ENCODE measurements at places on chromosomes 13 and 19. TPM values are rescaled to one million over a fixed set of nuclear protein-coding genes. Genes with fewer than 3 reads are reported as not detected.

Gene KLK2
- not detected for total RNA-seq

Gene PCDH9
- 45.7 TPM for total RNA-seq

Gene PRR22
- 1.6 TPM for total RNA-seq

Gene OR7D4
- total RNA-seq: not detected

Gene FLT3
- total RNA-seq: not detected

DNA sequence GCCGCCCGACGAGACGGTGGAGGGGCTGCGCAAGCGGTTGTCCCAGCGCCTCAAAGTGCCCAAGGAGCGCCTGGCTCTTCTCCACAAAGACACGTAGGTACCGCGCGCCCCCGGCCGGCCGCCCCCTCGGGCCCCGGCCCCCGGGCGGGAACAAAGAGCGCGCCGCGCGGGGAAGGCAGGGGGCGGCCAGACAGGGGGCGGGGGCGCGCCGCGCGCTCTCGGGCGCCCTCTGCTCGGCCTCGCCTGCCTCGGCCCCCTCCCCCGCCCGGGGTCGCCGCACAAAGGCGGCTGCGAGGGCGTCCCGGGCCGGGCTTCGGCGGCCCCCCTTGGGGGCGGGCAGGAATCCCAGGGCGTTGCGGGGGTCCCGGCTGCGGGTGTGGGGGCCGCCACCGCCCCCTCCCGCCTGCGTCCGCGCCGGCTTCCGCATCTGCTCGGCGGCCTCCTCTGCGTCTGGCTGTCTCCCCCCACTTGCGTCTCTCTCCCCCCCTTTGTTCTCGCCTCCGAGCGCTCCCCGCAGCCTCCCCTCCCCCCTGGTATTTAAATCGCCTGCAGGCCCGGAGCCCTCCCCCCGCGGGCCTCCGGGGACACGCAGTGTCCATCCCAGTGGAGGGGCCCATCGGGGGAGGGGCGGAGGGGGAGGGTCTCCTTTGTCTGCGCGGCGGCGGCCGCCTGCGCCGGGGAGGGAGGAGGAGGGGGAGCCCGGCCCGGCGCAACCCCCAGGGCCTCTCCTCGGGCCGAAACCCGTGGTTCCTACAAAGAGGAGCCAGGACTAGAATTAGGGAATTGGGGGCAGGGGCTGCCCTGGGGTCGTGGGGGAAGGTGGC is 2.3 kb downstream of the MIDN start:
- H3K4me1 ChIP-seq: peaks cover 24% of the 10 kb centered on the region
- H3K4me3 ChIP-seq: peak overlapping the region; percentile 86
- no peaks in the 10 kb centered on the region for H3K36me3 ChIP-seq

GRCh38 chr19:40305403-40305802 is 20.3 kb upstream of the AKT2 start:
- no peaks in the 10 kb centered on the region for H3K4me1 ChIP-seq
- H3K27ac ChIP-seq: no peak overlapping the region
- no peaks in the 10 kb centered on the region for H3K36me3 ChIP-seq
- no peaks in the 10 kb centered on the region for H3K27me3 ChIP-seq
- DNase-seq: peak; percentile 73
- H3K4me3 ChIP-seq: no peak overlapping the region

GRCh38 chr19:35433448-35433847 is 14.6 kb upstream of the FFAR2 start:
- no peak for DNase-seq
- no peaks in the 10 kb centered on the region for H3K36me3 ChIP-seq
- H3K27ac ChIP-seq: no peak overlapping the region
- H3K27me3 ChIP-seq: no peaks in the 10 kb centered on the region

- no peaks in the 10 kb centered on the region for H3K36me3 ChIP-seq
- no peaks in the 10 kb centered on the region for H3K4me1 ChIP-seq
- DNase-seq: no peak
- H3K27me3 ChIP-seq: no peaks in the 10 kb centered on the region
- H3K4me3 ChIP-seq: no peak overlapping the region
- H3K27ac ChIP-seq: no peak overlapping the region
Observed at GRCh38 chr13:38905081-38905480, 85.5 kb downstream of the STOML3 start.

- no peak overlapping the region for H3K4me3 ChIP-seq
- no peaks in the 10 kb centered on the region for H3K27me3 ChIP-seq
- no peak overlapping the region for H3K27ac ChIP-seq
- no peaks in the 10 kb centered on the region for H3K4me1 ChIP-seq
- DNase-seq: no peak
Observed at GRCh38 chr13:83882606-83882959, 309 bp upstream of the SLITRK1 start.

- H3K4me1 ChIP-seq: no peaks in the 10 kb centered on the region
- no peak overlapping the region for H3K27ac ChIP-seq
- no peaks in the 10 kb centered on the region for H3K27me3 ChIP-seq
Observed at GRCh38 chr19:43306097-43306496, 36.8 kb upstream of the PSG9 start.

DNA sequence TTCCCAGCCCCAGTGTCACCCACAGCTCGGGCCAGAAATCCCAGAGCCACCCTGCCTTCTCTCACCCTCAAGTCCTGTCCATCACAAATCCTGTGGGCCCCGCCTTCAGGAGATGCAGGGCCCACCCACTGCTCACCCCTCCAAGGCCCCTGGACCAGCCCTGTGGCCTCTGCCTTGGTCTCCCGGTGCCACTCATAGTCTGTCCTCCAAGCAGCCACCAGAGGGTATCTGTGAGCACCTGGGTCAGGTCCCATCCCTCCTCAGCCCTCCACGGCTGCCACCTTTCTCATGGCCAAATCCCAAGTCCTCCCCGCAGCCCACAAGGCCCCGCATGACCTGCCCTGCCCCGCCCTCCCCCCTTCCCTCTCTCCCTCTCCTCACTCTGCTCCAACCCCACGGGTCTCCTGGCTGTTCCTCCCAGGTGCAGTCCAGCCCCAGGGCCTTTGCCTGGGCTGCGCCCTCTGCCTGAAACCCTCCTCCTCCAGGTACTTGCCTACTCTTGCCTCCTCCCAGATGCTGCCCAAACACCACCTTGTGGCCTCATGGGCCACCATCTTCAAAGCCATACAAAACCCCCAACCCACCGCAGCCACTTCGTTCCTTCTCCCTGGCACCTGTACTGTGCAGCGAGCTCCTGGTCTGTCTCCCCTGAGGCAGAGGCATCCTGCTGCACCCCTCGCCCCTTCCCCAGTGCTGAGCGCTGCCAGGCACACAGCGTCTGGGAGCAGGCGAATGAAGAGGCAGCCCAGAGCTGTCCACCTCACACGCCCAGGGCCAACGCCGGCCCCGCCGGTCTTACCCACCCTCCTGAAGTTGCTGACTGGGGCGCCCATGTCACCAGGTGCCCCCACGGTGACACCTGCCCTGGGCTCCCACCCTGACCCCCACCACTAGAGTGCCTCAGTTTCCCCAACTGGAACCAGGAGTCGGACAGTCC is 13.2 kb upstream of the UQCR11 start:
- no peak for DNase-seq
- no peaks in the 10 kb centered on the region for H3K36me3 ChIP-seq
- no peaks in the 10 kb centered on the region for H3K4me1 ChIP-seq
- H3K4me3 ChIP-seq: no peak overlapping the region

GRCh38 chr19:49361438-49362047 is 673 bp downstream of the TEAD2 start:
- H3K36me3 ChIP-seq: no peaks in the 10 kb centered on the region
- peak overlapping the region; percentile 74 for H3K4me3 ChIP-seq
- peak; percentile 91 for DNase-seq

GRCh38 chr19:49677231-49677900 is at the start of gene PRMT1:
TSS of gene PRMT1 (plus strand) at chr19:49677271. CDS start at chr19:49677281, 10 bp downstream.
- H3K4me1 ChIP-seq: peaks cover 4% of the 10 kb centered on the region
- no peak for DNase-seq
- H3K27ac ChIP-seq: peak within 1 kb of the TSS; percentile 94
- peak within 1 kb of the TSS; percentile 86 for H3K4me3 ChIP-seq
- H3K36me3 ChIP-seq: no peaks in the 10 kb centered on the region
- H3K27me3 ChIP-seq: no peaks in the 10 kb centered on the region

DNA sequence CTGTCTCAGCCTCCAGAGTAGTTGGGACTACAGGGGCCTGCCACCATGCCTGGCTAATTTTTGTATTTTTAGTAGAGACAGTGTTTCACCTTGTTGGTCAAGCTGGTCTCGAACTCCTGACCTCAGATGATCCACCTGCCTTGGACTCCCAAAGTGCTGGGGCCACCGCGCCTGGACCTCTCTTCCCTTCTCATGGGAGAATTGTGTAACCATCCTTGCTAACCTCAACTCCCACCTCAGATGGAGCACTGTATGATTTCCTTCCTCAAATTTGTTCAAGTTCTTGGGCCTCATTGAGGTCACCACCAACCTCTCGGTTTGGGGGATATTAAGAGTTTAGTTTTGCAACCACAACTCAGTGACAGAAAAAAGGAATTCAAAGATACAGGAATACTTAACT is 10.7 kb downstream of the LILRA5 start:
- H3K4me3 ChIP-seq: no peak overlapping the region
- no peaks in the 10 kb centered on the region for H3K36me3 ChIP-seq
- H3K4me1 ChIP-seq: no peaks in the 10 kb centered on the region
- no peak for DNase-seq
- H3K27ac ChIP-seq: no peak overlapping the region

DNA sequence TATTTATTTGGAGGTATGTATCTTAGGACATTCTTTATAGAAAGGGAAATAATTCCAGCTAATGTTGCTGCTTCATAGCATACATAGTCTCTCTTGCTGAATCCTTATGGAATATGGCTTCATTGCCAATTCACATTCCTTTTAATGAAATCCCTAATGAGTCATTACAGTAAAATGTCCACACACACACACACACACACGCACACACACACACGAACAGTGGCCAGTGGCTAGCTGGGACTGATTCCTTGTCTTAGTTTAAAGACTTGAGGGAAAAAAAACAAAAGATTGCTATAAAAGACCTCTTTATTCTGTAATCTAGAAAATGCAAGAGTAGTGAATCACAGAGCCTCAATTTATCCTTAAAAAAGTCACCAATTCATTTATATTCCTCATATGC is 301.6 kb downstream of the SLITRK6 start:
- no peaks in the 10 kb centered on the region for H3K36me3 ChIP-seq
- DNase-seq: no peak
- no peaks in the 10 kb centered on the region for H3K4me1 ChIP-seq
- H3K27ac ChIP-seq: no peak overlapping the region
- H3K4me3 ChIP-seq: no peak overlapping the region
- H3K27me3 ChIP-seq: no peaks in the 10 kb centered on the region

DNA sequence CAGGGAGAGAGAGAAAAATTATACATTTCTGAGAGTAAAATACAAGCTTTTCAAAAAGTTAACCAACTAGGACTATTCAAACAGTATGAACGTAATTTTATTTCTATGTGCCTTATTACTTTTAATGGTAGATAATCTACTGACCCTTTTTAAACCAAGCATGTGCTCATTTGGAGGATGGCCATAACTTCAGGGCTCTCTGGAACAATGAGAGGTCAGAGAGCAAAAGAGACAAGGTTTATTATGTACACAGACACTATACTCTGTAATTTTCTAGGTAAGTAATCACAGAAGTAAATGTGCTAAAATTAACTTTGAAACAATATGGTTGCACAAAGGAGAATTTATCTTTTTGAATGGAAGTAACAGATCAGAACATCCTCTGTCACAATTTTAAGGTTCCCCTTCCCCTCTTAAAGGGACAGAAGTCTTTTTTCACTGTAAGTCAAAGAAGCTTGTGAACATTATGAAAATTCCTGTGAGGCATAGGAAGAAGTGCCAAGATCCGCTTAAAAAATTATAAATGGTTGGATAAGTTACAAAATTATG is 1.0 kb downstream of the POSTN start:
- DNase-seq: no peak
- no peaks in the 10 kb centered on the region for H3K27me3 ChIP-seq
- no peaks in the 10 kb centered on the region for H3K36me3 ChIP-seq
- H3K27ac ChIP-seq: peak overlapping the region; percentile 8
- H3K4me1 ChIP-seq: no peaks in the 10 kb centered on the region

All from uterus (tissue), 4 donors.